Activated T-helper 1 cell treated with Interleukin-2 at 50 U/mL for 16 hours (primary cell): ENCODE measurements at places on chromosomes 2 and 18.

- no peak for DNase-seq
Measured at GRCh38 chr18:56221195-56222065, 417.0 kb downstream of the TXNL1 start.

DNA sequence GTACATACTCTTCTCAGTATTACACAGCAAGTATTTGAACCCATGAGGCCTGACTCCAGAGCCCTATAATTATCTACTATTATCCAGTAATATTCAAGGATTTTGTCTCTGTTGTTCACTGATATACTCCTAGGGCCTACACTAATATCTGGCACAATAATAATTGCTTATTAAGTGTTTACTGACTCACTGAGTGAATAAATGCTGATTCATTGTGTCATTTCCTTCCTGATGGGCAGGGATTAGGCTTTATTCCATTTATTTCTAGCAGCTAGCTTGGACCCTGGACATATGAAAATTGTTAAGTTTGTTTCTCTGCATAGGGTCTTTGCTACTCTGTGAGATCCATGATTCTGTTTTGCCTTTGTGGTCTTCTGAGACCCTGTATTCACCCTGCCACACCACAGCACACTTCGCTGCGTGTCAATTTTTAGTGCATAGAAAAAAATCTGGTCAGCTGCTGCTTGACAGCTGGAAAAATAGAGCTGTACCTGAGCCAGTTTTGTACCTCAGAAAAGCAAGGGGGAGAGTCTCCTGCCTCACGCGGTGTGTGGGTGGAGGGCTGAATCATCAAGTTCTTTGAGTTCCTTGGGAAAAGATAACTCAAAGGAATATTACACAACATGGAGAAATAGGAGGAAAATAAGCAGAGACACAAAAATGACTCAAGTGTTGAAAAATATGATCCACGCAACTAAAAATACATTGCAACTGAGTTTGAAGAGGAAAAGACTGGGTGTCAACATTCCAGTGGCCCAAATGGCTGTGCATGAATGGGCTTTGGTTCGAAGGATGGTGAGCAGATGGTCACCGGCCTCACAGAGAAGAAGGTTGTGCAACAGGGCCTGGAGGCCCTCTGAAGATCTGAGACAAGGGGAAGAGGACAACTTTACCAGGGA lies 18.9 kb upstream of the DPP4 start:
- no peak for DNase-seq

DNA sequence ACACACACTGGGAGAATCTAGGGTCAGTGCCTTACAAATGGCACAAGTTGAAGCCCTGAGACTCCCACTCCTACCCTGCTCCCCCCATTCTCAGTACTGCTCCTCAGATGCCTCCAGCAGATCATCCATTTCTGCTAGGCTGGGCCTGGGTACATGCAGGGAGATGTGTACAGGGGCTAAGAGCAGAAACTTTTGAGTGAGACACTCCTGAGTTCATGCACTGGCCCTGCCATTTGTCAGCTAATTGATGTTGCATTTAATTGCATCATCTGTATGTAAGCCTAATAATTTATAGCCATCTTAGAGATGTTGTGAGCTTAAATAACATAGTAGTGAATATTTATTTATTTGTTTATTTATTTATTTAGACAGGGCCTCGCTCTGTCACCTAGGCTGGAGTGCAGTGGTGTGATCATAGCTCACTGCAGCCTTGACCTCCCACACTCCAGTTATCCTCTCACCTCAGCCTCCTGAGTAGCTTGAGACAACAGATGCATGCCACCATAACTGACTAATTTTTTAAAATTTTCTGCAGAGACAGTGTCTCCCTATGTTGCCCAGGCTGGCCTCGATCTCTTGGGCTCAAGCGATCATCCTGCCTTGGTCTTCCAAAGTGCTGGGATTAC lies 4.8 kb upstream of the CASP8 start:
- no peak for DNase-seq

GRCh38 chr2:68994864-68995263 lies 18.1 kb upstream of the ANTXR1 start:
- DNase-seq = no peak

- DNase-seq = no peak
Measured at GRCh38 chr2:88666576-88666975, 24.9 kb upstream of the RPIA start.

DNA sequence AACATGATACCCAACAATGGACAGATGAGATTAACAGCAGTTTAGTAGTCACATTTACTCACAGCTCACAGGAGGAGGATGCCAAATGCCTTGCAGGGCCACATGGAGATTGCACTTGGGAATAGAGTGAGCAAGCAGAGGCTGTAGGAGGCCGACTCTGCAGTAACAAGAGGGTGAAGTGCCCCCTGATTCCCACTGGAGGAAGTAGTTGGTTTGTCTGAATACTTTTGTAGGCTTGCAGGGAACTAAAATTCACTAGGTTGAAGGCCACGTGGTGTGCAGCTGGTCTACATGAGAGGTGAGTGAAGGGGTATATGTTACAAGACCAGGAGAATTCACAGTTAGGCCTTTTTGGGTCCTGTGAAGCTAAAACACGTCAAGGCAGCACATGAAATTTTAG lies 419.3 kb upstream of the TNP1 start:
- no peak for DNase-seq

GRCh38 chr2:16958266-16958665 lies 292.6 kb upstream of the CYRIA start:
- DNase-seq = no peak

DNA sequence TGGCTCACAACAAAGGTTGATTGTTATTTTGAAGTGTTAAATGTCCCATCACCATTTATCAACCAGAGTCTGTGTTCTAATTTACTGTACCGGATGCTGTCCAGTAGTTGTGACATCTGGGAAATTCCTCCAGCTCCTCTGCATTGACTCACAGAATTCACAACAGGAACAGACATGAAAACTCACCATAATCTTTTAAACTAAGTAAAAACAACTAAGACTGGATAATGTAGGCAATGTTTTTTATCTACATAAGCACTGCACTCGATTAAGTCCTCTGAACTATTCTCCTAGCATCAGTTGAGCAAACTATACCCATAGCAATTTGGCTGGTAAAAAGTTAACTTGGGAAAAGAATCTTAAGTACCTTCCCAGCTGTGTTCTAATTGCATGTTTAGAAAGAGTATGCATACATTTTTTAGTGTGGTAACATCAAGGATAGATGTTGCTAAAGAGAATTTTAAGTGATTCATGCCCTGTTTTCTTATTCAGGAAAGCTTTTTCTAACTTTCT lies 42.9 kb upstream of the MYO1B start:
- no peak for DNase-seq

DNA sequence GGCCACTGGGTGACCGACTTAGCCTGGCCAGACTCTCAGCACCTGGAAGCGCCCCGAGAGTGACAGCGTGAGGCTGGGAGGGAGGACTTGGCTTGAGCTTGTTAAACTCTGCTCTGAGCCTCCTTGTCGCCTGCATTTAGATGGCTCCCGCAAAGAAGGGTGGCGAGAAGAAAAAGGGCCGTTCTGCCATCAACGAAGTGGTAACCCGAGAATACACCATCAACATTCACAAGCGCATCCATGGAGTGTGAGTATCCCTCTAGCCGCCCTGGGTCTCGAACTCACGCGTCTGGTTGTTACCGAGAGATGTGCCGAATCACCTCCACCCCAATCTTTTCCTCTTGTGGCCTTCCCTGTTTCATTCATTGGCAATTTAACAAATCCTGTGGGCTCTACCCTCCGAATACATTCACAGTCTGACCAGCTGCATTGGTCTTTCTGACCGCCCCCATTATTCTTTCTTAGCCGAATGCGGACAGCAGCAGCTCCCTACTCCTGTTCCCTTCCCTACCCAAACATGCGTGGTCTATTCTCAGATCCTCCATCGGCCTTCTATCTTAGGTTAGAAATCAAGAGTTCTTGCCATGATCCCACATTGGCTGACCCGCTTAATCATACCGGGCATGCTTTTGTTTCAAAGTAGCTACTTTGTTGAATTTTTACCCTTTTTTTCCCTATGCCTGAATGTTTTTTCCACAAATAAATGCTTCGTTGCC lies 631 bp downstream of the RPL31 start:
- DNase-seq = no peak

DNA sequence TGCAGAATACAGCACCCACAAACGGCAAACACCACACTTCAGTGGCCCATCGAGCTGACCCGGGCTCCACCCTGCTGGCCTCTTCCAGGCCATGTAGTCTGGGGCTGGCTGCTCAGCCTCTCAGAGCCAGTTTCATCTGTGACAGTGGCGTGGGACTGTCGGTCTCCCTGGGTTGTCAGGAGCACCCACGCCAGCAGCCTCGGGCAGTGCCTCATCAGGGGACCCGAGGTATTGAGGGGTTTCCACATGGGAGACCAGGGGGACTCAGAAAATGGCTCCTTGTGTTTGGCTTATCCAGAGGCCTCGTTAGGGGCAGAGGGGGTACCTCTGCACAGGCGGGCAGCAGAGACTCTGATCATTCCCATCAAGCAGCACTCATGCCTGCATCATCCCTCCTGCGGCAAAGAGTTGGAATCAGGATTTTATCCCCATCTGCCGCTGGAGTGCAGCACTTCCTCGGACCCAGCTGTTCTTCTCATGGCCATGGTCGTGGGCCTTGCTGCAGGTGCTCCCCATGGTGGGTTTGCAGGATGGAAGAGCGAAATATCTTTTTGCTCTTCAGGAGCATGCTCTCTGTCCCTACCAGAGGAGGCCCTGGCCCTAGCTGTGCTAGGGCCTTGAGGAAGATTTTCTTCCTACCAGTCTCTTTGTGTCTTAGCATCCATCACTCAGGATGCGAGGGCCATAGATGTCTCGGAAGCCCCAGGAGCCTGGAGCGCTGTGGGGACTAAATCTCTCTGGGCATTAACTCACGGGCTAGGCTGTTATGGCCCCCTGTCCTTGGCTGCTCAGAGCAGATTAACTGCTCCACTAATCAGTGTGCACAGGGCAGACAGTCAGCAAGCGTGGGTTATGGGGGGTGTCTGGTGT lies 100.8 kb downstream of the CLIP4 start:
- no peak for DNase-seq

- DNase-seq = no peak
Measured at GRCh38 chr2:97945791-97946190, 50.0 kb downstream of the TMEM131 start.

DNA sequence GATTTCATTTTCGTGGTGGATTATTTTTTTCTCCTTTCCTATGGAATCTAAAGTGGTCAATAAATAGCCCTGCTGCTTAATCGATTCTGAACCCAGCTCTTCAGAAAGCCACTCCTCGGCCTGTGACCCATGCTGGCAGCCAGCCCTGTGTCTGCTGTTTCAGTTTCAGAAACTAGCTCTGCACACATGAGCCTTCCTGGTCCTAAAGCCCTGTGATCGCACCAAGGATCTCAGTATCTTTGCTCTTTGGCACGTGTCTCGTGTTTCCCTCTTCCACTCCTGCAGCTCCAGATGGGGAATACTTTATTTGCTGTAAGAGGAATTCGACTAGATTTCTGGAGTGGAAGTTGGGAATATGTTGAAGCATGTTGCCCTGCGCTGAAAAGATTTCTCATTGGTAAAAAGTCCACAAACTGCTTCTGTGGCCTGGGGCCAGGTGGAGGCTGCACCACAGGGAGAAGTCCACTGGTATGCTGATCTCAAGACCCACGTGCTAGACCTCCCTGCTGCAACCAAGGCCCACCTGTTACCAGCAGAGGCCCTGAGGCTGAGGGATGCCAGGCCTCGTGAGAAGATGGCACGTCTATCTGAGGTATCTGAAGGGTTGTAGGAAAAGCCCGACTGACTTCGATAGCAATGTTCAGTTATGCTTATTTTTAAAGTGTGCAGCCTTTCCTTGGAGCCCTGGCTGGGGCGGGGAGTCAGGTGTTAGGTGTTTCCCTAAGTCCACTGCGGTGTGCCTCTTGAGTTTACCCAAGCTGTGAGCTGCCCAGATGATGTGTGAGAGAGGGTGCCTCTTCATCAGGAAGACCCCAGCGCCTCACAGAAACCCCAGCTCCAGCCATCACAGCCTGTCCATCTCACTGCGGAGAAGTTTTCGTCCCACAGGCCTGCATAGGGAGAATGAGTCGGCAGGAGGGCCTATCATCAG lies 33.6 kb upstream of the CELF4 start:
- DNase-seq = no peak

DNA sequence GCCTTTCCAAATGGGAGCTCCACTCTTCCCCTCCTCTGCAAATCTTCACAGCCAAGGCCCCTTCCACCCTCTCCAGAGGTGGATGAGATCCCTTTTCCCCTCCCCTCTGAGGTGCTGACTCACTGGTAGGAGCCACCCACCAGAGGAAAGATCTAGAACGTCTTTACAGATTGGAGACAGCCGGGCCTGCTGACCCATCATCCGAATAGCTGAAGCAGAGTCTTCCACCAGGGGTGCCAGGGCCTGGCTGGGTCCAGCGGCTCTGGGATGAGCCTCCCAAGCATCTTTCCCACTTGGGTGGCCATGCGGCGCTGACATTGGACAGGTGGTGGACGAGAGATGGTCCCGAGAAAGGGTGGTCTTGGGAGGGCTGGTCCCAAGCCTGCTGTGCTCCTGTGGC lies 9.0 kb downstream of the ERFE start:
- no peak for DNase-seq

GRCh38 chr18:11147371-11147951 lies 1.9 kb downstream of the PIEZO2 start:
- no peak for DNase-seq

- DNase-seq = no peak
Measured at GRCh38 chr2:236176417-236176816, 8.2 kb upstream of the GBX2 start.

GRCh38 chr2:174076040-174076439 lies 110.9 kb upstream of the SP3 start:
- DNase-seq = no peak

- DNase-seq = no peak
Measured at GRCh38 chr2:219254590-219255201, 978 bp upstream of the TUBA4A start.
